ENCODE measurements at places on chromosomes 1 and 21. TPM values are rescaled to one million over a fixed set of nuclear protein-coding genes. Genes with fewer than 3 reads are reported as not detected.

DNA sequence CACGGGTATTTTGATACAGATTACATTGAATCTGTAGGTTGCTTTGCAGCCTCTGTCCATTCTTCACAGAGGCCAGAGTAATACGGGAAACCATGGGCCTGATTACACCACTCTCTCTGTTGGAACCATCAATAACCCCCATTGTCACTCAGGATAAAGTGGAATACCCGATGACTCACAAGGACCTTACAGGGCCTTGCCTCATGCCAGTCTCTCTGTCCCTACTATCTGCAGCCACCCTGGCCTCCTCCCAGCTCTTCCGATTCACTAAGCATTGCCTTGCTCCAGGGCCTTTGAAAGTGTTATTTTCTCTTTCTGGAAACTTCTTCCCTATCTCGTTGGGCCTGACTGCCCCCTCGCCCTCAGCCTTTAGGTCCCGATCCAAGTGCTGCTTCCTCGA, 61.7 kb downstream of the HMGB4 start:
- DNase-seq: no peak

DNA sequence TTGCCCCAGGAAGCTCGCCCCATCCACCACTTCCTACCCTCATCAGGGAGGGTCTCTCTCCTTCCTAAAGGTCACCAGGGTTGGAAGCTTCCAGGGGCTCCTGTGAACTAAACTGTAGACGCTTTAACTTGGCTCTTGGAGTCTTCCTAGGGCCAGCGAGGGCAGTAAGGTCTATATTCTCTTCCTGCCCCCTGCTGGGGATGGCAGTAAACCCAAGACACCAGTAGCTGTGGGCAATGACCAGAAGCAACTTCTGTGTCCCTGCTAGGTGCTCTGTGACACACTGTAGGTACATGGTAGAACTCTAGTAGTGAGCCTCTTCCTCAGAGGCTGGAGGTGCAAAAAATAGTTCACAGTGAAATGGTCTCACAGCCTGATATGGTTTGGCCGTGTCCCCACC, 30.0 kb downstream of the KCND3 start:
- DNase-seq: no peak

DNA sequence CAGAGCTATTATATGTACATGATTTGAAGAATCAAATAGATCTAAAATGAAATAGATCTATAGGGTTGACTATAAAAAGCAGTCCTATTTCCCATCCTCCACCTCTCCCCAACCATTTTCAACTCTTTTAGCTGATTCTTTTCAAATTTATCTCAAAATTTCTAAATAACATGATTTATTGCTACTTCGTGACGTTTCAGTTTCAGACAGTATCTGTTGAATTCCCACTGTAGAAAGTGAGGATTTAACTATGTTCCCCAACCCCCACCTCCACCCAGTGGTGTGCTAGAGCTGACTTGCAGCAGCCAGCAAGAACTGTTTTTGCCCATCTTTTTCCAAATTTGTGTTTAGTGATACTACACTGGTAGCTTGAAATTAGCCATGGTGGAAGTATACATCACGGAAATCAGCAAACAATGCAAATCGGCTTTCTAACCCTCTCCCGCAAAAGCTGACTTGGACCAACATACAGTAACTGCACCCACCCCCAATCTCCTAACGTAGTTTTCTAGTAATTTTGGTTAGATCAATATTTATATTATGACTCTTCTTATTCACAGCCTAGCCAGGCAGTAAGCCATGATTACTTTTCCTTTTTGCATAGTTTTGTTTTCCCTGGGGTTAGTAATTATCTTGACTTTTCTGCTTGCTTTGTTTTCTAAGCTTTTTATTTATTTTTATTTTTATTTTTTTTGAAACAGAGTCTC, 10.9 kb downstream of the SEMA4A start:
- DNase-seq: no peak

DNA sequence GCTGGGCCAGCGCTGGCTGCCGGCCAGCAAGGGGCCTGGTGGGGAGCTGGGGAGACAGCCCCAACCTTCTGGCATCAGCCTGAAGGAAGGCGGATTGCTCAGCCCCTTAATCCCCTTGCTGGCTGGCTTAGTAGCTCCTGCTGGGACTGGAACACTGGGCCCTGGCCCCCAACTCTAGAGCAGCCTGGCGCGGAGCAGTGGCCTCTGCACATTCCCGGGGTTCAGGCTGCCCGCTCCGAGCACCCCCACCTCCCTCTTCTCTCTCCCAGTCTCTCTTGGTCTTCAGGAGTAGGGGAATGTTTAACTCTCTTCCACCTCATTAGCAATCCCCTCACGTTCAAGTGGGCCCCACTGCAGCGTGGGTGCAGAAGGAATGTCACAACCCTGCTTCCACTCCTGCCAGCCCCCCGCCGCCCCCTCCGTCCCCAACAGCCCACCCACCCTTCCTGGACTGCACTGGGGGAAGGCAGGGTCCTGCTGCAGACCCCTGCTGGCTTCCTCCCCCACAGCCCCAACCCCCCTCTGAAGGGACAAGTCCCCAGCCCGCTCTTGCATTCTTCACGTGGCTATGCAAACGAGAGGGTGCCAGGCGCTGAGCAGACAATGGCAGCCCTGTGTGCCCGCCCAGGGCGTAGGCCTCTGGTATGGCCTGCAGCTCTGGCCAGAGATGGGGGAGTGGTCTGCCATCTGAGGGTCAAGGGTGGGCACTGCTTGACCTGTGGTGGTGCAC, 980 bp upstream of the CLDN19 start:
- no peak for DNase-seq

- peak; percentile 65 for DNase-seq
These were observed 9.1 kb upstream of the PADI2 start for GRCh38 chr1:17128361-17128760.

GRCh38 chr1:61556631-61557030, 168.3 kb downstream of the TM2D1 start:
- DNase-seq: no peak

- DNase-seq: no peak
These were observed 125.2 kb downstream of the PCBP3 start for GRCh38 chr21:45768740-45769048.

DNA sequence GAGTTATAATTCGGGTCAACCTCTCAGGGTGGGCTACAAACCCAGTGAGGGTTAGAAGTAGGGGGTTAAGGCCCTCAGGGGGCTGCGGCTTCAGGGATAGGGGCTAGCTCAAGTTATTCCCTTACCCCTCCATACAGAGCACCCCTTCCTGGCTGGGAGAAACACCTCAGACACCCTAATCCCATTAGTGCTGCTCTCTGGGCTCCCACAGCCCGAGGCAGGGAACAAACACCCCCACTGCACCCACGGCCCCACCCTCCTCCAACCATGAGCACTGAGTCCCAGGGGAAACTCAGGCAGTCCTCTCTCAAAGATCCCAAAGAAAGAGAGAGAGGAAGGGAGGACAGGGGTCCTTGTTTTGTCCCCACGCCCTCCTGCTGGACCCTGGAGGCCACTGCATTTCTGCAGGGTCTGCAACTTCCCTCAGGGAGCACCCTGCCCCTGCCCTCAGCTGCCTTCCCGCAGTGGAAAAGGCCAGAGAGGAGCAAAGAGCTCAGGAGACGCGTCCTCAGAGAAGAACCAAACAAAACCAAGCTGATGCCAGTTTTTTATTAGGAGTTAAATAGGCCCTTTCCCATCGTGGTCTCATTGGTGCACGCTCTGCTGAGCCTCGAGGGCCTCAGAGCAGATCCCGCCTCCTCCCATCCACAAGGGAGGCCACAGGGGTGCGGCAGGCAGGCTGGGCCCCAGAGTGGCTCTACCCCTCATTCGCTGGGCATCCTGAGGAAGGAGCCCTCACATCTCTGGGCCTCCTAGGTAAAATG, 1.4 kb upstream of the S100A4 start:
- DNase-seq: no peak

GRCh38 chr1:154901591-154901990, 31.5 kb upstream of the KCNN3 start:
- DNase-seq: no peak

DNA sequence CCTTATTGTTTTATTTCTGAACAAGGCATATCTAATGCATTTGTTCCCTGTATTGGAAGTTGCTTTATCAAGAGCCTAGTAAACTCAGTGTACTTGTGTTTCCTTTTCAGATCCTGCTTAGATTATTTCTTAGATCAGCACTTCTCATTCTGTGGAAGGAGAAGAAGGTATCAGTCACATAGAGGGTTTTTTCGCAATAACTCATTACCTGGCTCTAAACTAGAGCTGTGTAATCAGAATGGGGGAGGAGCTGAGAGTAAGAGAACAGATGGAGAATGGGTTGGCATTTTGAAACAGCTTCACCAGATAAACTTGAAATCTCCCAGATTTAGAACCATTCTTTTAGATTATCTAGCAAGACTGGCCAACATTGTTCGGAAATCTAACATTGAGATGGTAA, 11.0 kb downstream of the AHCYL1 start:
- no peak for DNase-seq

GRCh38 chr1:58710190-58711085, 10.6 kb upstream of the MYSM1 start:
- no peak for DNase-seq

DNA sequence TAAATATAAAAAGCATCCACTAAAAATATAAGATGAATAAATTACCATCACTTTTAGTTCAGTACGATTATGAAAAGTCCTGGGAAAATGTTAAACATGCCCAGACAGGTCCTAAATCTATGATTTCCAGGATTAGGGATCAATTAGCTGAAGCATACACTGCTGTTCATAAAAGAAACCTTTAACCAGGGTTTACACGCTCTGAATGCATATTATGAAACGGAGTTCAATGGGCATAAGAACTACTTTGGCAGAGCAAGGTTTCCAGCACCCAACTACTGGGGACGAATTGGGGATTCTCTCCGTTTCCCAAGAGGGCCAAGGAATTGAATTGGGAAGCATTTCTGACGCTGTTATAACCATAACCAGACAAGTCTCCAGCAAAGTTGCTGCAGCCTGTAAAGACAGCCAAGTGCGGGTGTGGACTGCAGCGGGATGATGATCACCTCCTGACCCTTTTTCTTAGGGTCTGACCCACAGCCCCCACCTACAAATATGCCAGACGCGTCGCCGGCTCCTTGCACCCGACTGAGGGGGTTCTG, 1.6 kb downstream of the SLC30A1 start:
- DNase-seq: peak; percentile 41

- no peak for DNase-seq
These were observed 323.0 kb upstream of the USP25 start for GRCh38 chr21:15406791-15407190.

DNA sequence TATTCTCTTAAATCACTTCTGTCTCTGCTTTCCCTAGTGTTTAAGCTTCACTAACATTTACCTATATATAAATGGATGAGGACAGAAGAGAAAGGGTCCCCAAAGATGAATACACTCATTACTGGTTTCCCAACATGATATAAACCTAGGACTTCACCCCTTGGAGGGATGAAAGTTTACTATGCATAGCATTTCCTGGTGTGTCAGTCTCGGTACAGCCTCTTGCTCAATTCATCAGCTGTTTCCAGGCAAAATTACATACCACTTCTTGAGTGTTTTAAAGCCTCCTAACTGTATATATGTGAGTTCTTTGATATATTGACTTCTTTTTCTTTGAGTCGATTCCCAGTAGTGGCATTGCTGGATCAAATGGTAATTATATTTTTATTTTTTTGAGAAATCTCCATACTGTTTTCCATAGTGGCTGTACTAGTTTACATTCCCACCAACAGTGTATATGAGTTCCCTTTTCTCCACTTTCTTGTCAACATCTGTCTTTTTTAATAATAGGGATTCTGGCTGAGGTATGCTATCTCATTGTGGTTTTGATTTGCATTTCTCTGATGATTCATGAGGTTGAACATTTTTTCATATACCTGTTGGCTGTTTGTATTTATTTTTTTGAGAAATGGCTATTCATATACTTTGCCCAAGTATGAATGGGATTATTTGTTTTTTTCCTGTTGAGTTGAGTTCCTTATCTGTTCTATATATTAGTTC, 259.3 kb upstream of the CACYBP start:
- no peak for DNase-seq

- DNase-seq: no peak
These were observed 57.0 kb downstream of the SASS6 start for GRCh38 chr1:100075773-100076172.

GRCh38 chr1:218421531-218421930, 76.4 kb downstream of the TGFB2 start:
- no peak for DNase-seq

GRCh38 chr1:87146986-87147385, 181.7 kb upstream of the LMO4 start:
- DNase-seq: no peak

DNA sequence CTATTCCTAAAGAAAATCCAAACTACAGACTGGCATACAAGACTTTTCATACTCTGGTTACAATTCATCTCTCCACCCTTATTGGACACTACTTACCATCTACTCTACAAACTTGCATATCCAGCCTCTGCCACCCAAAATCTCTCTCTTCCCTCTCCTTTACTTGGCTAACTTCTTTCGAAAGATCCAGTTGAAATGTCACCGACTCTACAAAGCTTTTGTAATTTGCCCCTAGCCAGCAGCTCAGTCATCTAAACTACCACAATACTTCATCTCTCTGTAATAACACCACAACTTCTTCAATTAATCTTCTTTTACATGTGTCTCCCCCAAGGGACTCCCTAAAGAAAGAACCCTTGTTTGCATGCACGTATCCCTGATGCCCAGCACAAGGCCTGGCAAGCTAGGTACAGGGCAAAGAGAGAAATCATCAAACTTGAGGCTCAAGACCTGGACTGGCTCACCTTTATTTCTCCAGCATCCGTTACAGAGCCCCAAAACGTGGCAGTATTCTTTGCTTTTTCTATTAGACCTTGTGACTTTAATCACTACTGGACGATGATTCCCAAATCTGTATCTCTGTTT, 2.7 kb downstream of the ZBTB21 start:
- no peak for DNase-seq

- DNase-seq: no peak
These were observed 22.9 kb downstream of the DYRK1A start for GRCh38 chr21:37389456-37389855.

DNA sequence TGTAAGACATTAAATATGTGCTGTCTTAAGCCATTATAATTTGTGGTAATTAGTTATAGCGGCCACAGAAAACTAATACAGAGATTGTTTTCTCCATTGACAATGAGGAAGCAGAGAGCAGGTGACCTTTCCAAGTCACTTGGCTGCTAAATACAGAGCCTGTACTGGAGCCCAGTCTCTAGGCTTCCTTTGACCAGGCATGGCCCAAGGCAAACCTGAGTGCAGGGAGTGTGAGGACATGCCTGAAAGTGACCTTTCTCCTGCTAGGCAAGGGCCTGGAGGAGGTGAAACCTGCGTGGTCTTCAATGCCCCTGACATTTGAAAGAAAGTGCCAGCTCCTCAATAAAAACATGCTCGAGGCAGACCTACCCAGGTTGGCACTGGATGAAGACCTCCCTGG, 12.5 kb upstream of the CHI3L1 start:
- DNase-seq: no peak

GRCh38 chr1:101371259-101371658, 134.4 kb downstream of the S1PR1 start:
- DNase-seq: no peak

OR2M7 gene
- not detected for total RNA-seq

CRB1 gene
- not detected for total RNA-seq

ADGRB2 gene
- total RNA-seq: 1.2 TPM

INSRR gene
- total RNA-seq: not detected

FAM43B gene
- total RNA-seq: not detected

AGMAT gene
- 62.5 TPM for total RNA-seq

SIKE1 gene
- total RNA-seq: 77.9 TPM

RNU11 gene
- not detected for total RNA-seq

GPR52 gene
- 0.94 TPM for total RNA-seq

PIK3R3 gene
- 8.4 TPM for total RNA-seq

UMODL1 gene
- not detected for total RNA-seq

Data from HT-29 (cell line).